ENCODE measurements at places on chromosomes 11 and 22. TPM values are rescaled to one million over a fixed set of nuclear protein-coding genes. Genes with fewer than 3 reads are reported as not detected.

The TNNI2 gene
- 0.27 TPM for total RNA-seq

The RPS6KB2 gene
- total RNA-seq = 70.2 TPM

The MOV10L1 gene
- not detected for total RNA-seq

The GVQW3 gene
- total RNA-seq = 4.3 TPM

The APOA5 gene
- total RNA-seq = not detected

The VSIG2 gene
- not detected for total RNA-seq

The SMIM35 gene
- total RNA-seq = 1.7 TPM

The NAALADL1 gene
- 11.9 TPM for total RNA-seq

The AP5B1 gene
- 24.6 TPM for total RNA-seq

The RFPL3 gene
- not detected for total RNA-seq

The ISX gene
- not detected for total RNA-seq

The CNIH2 gene
- total RNA-seq = 1.5 TPM

The B4GALNT4 gene
- 1.5 TPM for total RNA-seq

The NEFH gene
- 7.5 TPM for total RNA-seq

The PIK3IP1 gene
- 9.3 TPM for total RNA-seq

The OR51E2 gene
- not detected for total RNA-seq

The CDC42BPG gene
- 0.07 TPM for total RNA-seq

The FREY1 gene
- 1.4 TPM for total RNA-seq

The APOBEC3G gene
- 61.4 TPM for total RNA-seq

The YAP1 gene
- not detected for total RNA-seq

The RBM14 gene
- 188 TPM for total RNA-seq

The TECTA gene
- 0.09 TPM for total RNA-seq

The SLC16A8 gene
- not detected for total RNA-seq

The DGAT2 gene
- total RNA-seq = 3.0 TPM

The HDAC10 gene
- 62.9 TPM for total RNA-seq

The TRAF6 gene
- total RNA-seq = 9.0 TPM

The YPEL1 gene
- total RNA-seq = 1.5 TPM

The BTBD18 gene
- not detected for total RNA-seq

The CCDC188 gene
- total RNA-seq = not detected

The NRIP3 gene
- 5.5 TPM for total RNA-seq

The ANGPTL5 gene
- not detected for total RNA-seq

The CCDC81 gene
- total RNA-seq = 1.5 TPM
